Mesendoderm (in vitro differentiated cells): ENCODE measurements at places on chromosomes 1 and 21.
A peak's percentile ranks its signal among the peaks of the same experiment; 100 is the strongest.

DNA sequence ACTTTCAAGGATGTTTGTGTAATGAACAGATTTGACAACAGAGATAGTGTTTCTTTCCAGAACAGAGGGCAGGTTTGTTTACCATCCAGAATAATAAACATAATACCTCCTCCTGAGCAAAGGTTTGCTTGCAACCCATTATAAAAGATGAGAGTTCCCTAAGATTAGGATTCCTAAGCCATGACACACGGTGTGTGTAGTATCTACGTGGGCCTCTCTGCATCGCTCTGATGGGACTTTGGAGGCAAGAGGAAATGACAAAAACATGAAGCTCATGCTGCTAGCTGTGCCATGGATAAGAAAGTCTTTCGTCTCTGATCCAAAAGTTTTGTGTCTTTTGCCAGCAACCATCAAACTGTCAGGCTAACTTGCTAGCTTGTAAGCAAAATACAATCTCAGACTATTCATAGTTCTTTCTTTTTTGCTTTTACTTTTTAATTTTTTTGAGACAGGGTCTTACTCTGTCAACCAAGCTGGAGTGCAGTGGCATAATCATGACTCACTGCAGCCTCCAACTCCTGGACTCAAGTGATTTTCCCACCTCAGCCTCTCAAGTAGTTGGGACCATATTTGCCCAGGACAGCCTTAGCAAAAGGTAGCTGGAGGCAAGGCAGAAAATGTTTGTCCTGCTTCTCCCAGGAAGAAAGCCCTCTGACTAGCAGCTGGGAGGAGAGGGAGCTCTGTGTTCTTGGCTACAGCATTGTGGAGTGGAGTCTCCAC is 81.1 kb downstream of the LHX4 start:
- no peak for DNase-seq

DNA sequence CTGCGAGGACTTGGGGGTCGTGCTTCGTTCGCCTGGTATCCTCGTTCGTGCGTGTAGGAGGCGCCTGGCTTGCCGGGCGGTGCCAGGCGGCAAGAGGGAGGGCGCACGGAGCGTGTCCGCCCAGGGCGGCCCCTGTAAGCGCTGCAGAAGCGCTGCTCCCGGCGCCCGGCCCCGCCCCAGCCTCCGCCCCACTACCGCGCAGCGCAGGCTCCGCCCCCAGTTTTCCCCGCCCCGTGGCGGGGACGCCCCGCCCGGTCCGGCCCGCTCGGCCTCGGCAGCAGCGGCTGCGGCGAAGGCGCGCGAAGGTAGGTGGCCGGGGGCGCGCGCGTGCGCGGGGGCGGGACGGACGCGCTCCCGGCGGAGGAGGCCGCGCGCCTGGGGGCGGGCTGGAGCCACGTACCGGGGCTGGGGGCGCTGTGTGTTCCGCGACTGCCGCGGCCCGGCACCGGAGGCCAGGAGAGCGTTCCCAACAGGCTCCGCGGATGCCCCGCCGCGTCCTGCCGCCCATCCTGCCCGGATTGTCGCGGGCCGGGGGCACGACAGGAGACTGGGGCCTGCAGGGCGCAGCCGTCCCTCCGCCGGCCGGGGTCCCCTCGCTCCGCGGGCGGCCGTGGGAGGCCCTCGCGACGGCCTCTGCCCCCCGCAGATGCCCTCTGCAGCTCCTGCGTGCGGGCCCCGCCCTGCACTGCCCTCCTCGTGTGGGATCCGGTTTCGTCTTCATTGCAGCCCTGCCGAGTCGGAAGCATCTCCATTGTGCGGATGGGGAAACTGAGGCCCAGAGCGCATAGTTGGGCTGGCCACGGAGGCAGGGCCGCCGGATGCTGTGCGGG is 7.7 kb upstream of the CROCC start:
- peak; percentile 95 for DNase-seq

GRCh38 chr1:93804412-93804811 is 74.6 kb downstream of the DNTTIP2 start:
- no peak for DNase-seq

GRCh38 chr21:39004634-39005501 is 178.4 kb downstream of the PSMG1 start:
- no peak for DNase-seq

DNA sequence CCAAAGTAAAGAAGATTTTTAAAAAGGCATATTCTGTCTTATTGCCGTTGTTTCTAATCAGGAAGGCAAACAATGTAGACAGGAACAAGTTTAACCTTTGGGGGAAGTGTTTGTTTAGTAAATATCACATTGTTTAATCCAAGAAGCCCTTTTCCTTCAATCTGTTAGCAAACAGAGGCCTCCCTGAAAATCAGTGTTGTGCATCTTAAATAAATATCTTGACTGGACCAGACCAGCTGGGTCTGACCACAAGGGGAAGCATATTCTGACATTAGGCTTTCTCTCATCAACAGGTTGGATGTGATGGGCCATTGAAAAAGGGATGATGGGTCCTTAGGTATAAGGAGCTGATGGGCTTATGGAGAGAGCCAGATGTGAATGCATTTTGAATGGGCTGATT is 81.8 kb upstream of the SGIP1 start:
- DNase-seq: no peak

DNA sequence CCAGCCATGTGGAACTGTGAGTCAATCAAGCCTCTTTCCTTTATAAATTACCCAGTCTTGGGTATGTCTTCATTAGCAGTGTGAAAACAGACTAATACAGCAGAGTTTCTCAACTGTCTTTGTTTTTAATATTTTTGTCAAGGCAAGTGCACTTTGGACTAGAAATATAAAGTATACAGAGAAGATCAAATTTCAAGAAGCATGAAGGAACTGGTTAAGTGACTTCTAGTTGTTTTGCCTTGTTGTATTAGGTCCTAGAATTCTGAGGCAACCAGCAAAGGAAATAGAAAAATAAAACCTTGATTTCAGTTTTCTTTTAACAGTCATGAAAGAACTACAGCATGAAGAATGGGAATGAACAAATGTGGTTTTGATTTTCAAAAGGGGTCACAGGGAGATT is 131.1 kb upstream of the PTGFR start:
- DNase-seq: no peak

GRCh38 chr1:169200319-169200718 is 93.8 kb downstream of the ATP1B1 start:
- DNase-seq: no peak

DNA sequence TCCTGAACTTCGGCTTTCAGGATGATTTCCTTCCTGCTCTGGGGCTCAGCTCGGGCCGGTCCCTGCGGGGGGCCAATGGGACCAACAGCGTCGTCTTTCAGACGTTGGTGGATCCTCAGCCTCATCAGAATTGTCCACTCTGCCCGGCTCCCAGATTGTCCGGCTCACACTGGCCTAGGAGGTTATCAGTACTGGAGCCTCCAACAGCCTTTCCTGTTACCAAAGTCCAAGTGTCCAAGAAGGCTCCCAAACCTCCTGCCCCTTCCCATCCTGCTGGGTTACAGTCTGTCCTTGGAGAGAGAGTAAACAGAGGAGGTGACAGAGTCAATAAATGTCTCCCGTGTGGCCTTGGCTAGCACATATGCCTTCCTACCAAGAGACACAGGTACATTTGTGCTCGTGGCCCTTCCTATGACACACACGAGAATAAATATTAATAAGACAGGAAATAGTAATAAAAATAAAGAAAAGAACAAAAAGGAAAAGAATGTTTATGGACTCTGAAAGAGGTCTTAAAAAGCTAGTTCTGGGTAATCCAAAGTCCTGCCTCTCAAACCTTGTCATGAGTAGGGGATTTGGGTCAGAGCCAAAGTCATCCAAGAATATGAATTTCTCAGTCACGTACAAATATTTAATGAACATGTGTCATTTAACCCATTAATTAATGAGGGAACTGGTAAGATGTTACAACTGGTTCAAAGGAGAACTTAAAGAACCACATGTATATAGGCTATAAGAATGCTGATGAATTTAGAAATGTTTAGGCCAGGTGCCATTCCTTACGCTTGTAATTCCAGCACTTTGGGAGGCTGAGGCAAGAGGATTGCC is 80.8 kb upstream of the SLC2A1 start:
- no peak for DNase-seq

- DNase-seq: no peak
These were observed 2.8 kb upstream of the ADAMTSL4 start for GRCh38 chr1:150546294-150546937.

- DNase-seq: no peak
These were observed 421.9 kb downstream of the DISC1 start for GRCh38 chr1:232048481-232048880.

- DNase-seq: no peak
These were observed 108.3 kb downstream of the SIPA1L2 start for GRCh38 chr1:232521660-232522059.

DNA sequence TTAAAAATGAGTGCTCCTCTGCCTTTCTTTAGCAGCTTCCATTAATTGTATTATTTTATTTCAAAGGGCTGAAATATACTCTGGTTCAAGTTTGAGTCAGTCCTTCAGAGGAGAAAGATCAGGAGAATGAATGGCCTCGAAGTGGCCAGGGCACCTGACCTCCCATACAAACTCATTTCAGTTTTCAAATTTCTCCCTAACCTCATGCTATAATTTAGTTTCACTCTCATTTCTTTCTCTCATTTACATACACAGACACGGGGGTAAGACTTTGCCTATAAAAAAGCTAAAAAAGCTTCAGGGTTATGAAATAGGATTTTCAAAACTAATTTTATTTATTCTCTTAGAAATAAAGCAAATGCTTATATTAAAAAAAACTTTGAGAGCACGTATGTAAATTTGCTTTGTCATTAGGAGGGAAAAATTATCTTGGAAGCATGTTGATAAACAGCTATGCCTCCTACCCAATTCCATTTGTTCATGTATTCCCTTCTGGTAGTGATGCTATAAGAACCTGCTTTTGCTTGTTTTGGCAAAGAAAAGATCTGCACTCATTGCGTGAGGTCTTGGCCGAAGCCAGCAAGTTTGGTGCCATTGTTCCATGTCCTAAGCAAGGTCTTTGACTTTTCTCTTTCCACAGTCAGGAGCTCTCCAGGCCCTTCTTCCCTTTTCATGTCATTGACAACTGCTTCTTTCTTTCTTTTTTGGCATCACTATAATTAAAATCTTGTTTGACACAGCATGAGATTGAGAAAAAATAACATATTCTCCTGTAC is 80.4 kb upstream of the LRRC53 start:
- no peak for DNase-seq

DNA sequence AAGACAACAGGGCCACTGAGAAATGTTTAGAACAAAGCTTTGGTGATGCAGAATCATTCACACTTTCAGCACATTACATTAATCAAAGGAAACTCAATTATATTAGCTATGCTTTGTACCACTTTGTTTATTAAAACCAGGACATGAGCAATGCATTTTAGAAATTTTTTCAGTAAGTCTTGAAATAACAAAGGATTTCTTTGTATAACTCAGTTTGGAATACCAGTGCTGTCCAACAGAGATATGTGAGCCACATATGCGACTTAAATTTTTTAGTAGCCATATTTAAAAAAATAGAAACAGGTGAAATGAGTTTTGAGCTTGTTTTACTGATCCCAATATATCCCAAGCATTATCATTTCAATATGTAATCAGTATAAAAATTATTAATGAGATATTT is 18.8 kb upstream of the F3 start:
- DNase-seq: no peak

DNA sequence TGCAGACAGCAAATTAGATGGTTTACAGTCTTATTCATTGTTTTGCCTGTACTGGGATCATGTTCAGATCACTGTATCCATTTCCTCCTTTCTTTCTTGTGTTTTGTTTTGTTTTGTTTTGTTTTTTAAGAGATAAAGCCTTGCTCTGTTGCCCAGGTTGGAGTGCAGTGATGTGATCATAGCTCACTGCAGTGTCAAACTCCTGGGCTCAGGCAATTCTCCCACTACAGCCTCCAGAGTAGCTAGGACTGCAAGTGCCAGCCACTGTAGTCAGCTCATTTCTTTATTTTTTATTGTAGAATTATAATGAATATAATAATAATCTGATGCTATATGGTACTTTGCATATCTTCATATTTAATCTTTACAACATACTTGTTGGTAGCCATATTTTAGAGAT is 403.7 kb upstream of the B3GALT2 start:
- DNase-seq: no peak

DNA sequence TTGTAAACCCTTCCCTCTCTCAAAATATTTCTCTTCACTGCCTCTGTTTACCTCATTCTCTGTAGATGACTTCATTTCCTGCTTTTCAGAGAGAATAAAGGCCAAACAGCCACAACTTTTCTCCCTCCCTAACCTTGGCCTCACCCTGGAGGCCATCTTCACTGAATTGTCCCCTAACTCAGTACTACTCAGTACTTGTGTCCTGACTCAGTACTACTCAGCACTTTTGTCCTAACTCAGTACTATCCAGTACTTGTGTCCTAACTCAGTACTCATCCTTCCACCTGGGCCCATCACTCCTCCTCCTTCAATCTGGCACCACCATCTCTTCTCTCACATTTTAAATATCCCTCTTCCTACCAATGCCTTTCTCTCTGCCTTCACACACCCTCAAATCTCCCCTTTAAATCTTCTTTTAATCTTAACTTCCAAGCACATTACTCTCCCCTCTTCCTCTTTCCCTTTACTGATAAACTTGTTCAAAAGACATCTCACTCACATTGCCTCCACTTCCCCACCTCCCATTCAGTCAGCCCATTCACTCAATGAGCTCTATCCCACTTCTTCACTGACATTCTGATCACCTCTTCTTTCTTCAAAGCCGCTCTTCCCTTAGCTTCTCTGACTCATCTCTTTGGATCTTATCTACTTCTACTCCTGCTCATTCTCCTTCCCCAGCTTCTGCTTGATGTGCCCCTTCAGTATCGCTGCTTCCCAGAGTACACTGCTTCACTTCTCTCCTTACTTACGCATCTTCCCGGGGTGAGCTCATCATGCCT is 121.4 kb downstream of the RNF220 start:
- DNase-seq: peak; percentile 73

GRCh38 chr1:186605762-186606350 is 74.4 kb downstream of the PTGS2 start:
- peak; percentile 88 for DNase-seq

GRCh38 chr1:86913399-86913895 is 479 bp downstream of the SELENOF start:
- DNase-seq: no peak

DNA sequence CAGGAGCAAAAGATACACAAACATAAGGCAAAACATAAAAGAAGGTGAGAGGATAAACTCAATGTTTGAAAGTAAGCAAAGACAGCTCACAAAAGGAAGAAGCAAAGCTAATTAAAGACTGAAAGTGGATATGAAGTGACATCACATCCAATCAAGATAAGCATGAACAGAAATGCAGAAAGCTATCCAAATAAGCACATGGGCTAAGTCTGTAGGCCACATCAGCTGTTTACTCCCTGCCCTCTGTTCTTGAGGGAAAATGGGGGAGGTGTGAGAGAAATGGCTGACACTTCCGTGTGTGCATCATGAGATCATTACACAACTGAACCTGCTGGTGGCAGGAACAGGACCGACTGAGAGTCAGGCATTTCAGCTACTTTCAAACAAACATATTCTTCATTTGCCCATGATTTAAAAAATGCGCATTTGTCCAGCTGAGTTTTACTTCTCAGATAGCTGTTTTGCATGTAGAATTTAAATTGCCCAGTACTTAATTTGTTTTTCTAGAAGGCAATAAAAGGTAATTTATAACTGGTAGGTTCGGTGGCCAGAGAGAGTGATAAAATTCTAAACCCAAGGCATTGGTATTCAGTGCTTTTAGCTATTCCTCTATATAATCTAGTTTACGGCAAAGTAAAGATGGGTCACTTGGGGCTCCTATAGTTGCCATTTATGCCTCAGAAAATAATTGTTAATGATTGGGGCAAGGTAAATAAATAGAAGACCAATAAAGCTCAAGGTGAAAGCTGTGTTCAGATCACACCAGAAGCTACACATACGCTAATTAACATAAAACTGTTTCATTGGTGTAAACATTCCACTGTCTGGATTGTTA is 27.2 kb upstream of the MAN1A2 start:
- DNase-seq: peak; percentile 71
